Esophagus squamous epithelium (tissue), 5 donors: ENCODE measurements at places on chromosomes 3 and 15.

DNA sequence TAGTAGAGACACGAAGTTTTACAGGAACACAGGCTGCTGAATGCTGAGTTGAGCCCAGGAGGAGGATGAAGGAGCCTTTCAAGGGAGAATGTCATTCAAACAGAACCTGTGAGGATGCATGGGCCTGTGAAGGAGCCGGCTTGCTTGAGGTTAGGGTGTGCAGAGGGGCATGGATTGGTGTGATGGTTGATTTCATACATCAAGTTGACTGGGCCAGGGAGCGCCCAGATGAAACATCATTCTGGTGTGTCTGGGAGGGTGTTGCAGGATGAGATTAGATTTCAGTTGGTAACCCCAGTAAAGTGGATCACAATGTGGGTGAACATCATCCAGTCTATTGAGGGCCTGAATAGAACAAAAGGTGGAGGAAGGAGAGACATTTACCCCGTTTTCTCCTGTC lies 243.6 kb downstream of the EDEM1 start:
- DNase-seq, result no peak

DNA sequence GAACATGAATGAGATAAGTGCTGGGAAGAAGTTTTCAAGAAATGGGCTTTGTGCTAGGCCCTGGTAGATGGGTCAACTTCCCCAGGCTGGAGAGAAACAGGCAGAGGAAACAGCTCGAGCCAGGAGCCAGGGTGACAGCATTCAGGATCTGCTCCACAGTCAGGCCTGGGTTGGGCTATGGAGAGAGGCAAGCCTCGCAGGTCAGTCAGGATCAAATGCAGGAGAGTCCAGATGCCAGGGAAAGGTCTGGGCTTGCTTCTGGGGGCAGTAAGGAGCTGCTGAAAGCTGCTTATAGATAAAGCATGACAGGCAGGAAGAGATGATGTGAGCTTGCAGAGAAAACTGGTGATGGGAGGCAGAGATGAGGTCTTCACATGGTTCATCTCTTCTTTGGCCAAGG lies 11.0 kb upstream of the USP3 start:
- no peak for DNase-seq

- DNase-seq, result no peak
These were observed 93.0 kb upstream of the LYSMD4 start for GRCh38 chr15:99826157-99826780.

DNA sequence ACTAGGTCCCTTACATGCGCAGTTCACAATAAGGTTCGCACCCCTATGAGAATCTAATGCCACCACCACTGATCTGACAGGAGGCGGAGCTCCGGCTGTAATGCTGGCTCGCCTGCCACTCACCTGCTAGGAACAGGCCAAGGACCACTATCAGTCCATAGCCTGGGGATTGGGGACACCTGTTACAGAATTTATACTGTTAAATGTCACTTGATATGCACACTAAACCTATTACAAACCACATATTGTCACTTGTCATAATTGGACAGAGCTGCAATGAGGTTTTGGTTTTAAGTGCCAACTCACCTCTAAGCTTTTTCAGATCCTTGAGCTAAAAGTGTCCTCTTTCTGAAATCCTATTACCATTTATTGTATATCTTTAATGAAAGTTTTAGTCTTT lies 507.9 kb upstream of the TPRG1 start:
- DNase-seq, result no peak

- DNase-seq, result no peak
These were observed 111.6 kb downstream of the RAB11A start for GRCh38 chr15:65980824-65981456.

DNA sequence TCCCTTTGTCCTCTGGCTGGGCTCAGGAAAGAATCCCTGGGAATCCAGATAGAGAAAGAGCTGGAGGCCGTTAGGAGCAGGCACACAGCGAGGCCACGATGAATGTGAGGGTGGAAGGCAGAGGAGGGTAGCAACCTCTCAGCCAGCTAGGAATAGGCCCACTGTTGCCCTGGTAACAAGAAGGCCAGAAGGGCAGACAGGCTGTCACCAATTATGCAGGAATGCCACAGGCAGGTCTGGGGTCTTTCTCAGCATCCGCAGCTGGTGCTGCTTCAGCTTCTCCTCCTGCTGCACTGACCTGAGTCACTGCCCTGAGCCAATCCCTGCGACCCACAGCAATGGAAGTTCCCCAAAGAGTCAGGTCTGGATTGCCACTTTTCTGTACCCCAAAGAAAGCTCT lies 62.8 kb upstream of the C3orf80 start:
- no peak for DNase-seq

DNA sequence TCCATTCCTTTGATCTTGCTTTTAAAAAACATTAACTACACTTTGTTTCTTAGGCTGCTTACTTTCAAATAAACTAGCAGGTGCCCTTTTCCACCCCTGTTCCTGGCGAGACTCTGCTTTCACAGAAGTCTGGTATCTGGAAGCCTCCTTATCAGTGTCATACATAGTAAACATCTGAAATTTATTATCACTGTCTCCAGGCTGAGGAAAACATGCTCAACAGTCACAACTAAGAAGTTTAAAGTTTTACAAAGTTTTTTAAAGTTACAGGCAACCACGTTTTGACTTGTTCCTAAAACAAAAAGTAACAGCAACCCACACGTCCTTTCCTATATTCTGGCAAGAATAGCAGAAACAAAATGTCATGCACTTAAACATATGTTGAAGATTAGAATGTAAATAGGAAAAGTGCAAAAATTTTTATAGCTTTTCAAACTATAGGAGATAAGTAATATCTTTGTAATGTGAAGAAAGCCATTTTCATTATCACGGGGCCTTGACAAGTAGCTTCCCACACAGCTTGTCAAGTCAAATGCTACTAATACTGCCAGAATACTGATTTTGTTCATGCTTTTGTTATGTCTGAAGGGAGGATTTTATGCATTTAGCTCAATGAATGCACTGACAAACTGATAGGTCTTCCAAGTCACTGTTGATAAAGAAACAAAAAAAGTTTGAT lies 275.2 kb upstream of the KCNMB2 start:
- DNase-seq, result no peak

GRCh38 chr3:111851511-111851954 lies 7.5 kb upstream of the PHLDB2 start:
- no peak for DNase-seq

DNA sequence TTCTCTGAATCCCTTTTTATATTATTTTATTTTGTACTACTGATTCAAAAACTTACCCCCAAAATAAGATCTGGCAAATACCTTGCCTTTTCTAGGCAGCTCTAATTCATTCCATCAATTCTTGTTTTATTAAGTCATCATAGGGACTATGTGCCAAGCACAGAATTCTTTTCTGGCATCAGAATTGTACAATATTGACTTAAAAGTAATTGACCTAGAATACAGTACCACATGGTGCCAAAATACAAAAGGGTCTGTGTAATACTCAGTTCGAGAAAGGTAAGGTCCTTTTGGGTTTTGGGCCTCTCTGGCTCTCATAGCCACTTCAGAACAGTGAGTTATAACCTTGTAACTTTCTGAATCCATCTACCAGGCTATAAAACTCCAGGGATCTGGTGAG lies 46.2 kb downstream of the KBTBD8 start:
- DNase-seq, result no peak

DNA sequence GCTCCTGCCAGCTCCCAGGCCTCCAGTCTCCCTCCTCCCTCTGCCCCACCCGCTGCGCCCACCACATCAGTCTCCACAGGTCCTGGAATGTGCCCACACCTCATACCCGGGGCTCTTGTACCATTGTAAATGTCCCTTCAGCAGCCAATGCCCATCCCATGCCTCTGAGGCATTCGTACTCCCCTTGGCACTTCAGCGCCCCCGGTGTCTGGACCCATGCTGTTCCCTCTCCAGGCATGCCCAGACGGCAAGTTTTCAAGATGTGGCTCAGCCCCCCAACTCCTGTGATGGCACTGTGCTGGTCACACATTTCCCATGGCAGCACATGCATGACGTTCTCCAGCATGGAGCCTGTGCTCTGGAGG lies 13.3 kb downstream of the PLXND1 start:
- DNase-seq, result no peak

- DNase-seq, result no peak
These were observed 65.6 kb upstream of the HEG1 start for GRCh38 chr3:125121246-125122010.

- DNase-seq, result no peak
These were observed 54.9 kb upstream of the GLCE start for GRCh38 chr15:69105451-69105985.

DNA sequence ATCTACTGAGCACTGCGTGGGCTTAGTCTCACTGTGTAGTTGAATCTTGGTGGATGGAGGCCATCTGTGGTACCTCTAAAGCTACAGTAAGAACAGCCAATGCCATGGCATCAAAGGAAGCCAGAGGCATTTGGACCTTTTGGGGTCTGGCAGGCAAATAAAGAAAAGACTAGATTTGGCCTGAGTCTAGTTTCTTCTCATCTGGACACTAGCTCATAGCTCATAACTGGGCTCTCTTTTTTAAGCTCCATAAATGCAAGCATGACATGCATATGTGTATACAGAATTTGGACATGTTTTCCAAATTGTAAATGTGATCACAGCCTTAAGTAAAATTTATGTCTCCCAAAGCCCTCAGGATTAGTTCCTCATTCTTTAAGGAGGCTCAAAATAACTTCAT lies 107.5 kb downstream of the CNTN6 start:
- DNase-seq, result no peak

- DNase-seq, result no peak
These were observed 37.7 kb downstream of the PCSK6 start for GRCh38 chr15:101451846-101452245.

DNA sequence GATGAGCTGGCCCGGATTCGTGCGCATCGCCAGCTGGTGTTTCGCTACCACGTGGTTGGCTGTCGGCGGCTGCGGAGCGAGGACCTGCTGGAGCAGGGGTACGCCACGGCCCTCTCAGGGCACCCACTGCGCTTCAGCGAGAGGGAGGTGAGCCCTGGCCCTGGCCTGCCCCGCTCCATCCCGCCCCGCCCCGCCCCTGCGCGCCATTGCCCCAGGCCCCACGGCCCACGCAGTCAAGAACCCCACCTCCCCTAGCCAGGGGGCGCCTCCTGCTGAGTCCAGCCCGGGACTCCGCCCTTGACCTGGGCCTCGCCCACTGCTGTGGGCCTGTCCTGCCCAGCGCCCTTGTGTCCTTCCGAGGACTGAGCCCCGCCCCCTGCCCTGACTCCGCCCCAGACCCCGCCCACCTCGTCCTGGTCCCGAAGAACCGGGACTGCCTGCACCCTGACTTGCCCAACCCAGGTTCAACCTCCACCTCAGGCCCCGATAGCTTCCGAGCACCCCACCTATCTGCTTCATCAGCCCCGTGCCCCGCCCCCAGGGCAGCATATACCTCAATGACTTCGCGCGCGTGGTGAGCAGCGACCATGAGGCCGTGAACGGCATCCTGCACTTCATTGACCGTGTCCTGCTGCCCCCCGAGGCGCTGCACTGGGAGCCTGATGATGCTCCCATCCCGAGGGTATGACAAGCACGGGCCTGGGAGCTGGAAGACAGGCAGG lies 14.8 kb downstream of the NT5DC2 start:
- no peak for DNase-seq

DNA sequence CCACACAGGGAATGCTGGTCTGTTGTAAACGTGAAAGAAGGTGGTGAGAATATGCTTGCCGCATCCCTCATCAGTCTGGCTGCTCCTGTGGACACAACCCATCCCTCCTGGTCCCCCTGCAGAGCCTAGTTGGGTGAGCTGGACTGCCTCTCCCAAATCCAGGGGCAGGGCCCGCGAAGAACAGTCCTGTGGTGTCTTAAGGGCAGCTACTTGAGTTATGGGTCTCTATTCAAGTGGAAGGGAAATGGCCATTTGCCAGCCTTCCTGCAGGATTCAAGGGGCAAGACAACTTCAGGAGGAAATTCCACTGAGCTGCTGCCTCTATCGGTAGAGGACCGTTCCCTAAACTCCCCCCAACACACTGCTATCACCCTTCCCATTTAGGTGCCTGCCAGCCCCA lies 98.9 kb downstream of the IQSEC1 start:
- DNase-seq, result no peak

DNA sequence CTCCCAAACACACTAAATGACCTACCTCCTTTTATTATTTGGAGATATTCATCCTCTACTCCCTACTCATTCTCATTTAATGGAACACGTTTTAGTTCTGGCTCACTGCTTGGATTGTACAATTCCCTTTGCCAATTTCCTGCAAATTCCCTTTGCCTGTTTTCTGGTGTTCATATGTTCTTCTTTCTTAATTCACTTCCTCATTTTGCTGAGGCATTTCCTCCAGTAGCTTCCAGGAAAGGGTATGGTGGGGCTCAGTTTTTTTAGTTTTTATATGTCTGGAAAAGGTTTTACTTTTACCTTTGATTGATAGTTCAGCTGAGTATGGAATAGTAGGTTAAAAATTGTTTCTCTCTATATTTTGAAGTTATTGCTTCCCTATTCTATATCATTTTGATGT lies 143.6 kb upstream of the GOLIM4 start:
- no peak for DNase-seq

DNA sequence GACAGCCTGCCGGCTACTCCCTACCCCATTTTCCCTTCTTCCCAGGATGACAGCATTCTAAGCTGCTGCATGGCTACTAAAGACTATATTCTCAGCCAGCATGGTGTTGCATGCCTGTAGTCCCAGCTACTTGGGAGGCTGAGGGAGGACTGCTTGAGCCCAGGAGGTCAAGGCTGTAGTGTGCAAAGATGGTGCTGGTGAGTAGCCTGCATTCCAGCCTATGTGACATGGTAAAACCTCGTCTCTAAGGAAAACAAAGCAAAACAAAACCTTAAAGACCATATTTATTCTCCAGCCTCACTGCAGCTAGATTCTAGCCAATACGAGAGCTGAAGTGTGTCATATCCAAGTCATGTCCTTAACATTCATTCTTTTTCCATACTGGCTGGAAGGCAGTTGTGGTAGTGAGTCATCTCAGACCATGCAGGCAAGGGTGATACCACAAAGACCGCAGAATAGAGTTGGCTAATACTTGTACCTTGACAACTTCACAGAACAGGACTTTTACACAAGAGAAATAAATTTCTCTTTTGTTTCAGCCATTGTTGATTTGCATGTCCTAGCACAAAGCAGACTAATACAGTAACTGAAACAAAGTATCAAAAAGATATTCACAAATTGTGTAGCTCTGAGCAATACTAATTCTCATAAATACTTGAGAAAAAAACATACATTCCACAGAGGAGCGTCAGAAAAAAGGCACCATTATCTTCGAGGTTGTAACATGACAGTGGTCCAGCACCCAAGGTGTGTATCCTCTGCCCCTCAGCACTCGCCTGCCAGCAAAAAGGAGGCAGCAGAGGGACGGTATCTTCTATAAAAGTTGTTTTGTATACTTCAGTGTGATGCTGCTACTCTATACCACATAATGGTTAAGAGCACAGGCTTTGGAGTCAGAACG lies 14.8 kb downstream of the PBRM1 start:
- DNase-seq, result no peak

GRCh38 chr3:72445827-72446217 lies 402.4 kb downstream of the SHQ1 start:
- DNase-seq, result no peak

DNA sequence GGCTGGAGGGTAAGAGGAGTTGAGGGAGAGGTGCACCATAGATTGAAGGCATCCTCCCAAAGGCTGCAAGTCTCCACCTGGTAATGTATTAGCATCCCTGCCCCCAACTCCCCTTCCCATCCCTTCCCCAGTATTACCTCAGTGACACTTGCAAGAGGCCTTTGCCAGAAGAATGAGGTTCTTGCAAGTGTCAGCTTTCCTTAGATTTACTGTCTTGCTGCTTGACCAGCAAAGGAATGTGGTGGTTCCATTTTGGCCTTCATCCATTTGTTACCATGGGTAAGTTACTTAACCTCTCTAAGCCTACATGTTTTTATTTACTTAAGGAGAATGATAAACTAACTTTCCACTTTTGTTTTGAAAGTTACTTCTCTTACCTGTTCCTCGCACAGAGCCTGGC lies 108.9 kb downstream of the LRTM1 start:
- DNase-seq, result no peak
